ENCODE measurements at places on chromosomes 16 and 17.
A peak's percentile ranks its signal among the peaks of the same experiment; 100 is the strongest.

- DNase-seq: no peak
Observed at GRCh38 chr17:6347776-6348175, 87.1 kb downstream of the AIPL1 start.

GRCh38 chr17:12902046-12902445, 112.7 kb downstream of the ARHGAP44 start:
- no peak for DNase-seq

- no peak for DNase-seq
Observed at GRCh38 chr16:29738514-29738913, 7.3 kb downstream of the C16orf54 start.

GRCh38 chr16:54193665-54194333, 92.8 kb downstream of the IRX3 start:
- peak; percentile 66 for DNase-seq

GRCh38 chr17:69869667-69870066, 205.4 kb upstream of the KCNJ16 start:
- no peak for DNase-seq

DNA sequence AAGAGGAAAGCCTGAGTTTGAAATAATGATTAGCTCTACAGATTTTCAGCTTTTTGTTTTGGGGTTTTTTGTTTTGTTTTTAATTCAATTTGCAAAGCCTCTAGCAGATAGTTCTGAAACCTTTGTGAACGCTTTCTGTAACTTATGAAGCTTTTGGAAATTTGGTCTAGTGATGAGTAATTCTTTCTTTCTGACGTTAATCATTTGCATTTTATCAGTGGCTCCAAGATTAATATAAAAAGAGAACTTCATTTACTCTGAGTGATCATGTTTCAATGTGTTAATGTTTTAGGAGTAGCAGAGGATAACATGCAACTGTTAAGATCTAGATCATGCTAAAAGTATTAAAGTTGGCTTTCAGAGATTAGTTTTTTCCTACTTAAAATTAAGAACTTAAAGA, 160.3 kb upstream of the TBX2 start:
- no peak for DNase-seq

DNA sequence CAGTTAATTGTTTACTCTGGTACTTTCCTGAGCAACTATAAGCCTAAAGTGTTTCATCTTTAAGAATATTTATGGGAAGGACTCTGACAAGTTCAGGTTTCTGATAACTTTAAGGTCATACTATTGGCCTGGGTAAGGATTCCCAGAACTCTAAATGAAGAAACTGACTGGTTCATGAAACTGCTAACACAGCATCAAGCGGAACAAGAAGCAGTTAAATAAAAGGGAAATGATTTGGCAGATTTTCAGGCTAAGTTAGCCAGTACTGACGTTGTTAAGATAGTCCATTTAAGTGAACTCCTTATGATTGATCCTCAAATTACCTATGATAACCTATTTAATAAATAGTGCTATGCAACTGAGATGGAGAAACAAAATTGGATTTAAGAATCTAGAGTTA, 101.6 kb upstream of the CES5A start:
- DNase-seq: no peak
